Aorta (tissue), 5 donors: ENCODE measurements at places on chromosomes 6 and 20. TPM values are rescaled to one million over a fixed set of nuclear protein-coding genes. Genes with fewer than 3 reads are reported as not detected.

The ECT2L gene
- 0.30 TPM for total RNA-seq

The DEFB132 gene
- total RNA-seq, result not detected

DNA sequence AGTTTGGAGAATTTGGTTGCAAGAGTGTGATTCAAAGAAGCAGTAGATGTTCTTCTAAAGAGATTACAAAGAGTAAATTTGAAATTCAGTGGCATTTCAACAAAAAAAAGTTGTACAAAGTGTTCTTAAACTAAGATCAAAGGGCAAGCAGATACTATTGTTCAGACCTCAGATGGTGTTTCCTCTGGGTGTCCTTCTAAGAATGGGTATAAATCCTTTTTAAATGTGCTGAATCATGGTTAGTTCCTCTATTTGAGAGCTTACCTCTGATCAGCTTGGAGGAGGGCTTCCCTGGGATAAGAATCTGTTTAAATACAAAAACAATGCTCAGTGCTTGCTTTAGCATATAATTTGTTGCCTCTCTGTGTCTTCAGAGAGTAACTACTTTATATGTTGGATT lies 6.3 kb downstream of the BMP6 start:
- no peak overlapping the region for H3K27ac ChIP-seq
- no peaks in the 10 kb centered on the region for H3K36me3 ChIP-seq
- no peak for DNase-seq

GRCh38 chr6:157904999-157905398 lies 76.7 kb upstream of the SYNJ2 start:
- H3K27ac ChIP-seq, result no peak overlapping the region
- DNase-seq, result no peak
- H3K27me3 ChIP-seq, result no peaks in the 10 kb centered on the region
- no peaks in the 10 kb centered on the region for H3K4me1 ChIP-seq
- H3K4me3 ChIP-seq, result no peak overlapping the region

DNA sequence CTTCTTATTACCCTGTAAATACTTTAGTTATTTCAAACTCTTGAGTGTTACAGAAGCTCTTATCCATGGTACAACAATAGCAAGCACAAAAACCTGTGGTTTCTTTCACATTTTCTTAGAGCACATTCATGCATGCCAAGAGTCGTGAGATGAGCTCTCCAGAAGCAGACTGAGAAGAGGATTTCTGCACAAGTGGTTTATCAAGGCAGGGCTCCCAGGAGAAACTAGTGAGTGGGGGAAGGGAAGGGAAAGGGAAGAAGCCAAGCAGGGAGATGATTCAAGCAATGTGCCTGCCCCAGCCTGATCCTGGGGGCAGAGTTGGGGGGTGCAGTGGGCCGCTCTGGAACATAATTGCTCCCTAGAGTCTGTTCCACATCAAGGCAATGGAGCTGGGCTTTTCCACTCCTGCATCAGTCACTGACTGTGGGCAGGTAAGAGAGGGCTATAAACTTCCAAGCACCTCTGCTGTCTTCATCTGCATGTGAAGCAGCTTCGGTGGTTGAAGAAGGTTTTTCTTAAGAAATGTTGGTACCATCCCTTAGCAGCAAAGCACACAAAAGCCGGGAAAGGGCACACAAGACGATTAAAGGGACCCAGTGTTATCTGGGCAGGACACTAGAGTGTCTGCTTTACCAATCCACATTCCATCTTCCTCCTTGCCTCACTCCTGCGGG lies 152.1 kb downstream of the PLCB4 start:
- H3K4me3 ChIP-seq, result no peak overlapping the region
- no peak overlapping the region for H3K27ac ChIP-seq
- no peaks in the 10 kb centered on the region for H3K27me3 ChIP-seq
- DNase-seq, result no peak
- no peaks in the 10 kb centered on the region for H3K36me3 ChIP-seq

GRCh38 chr20:55800552-55801245 lies 204.6 kb downstream of the CBLN4 start:
- no peak for DNase-seq
- H3K27me3 ChIP-seq, result no peaks in the 10 kb centered on the region
- H3K4me3 ChIP-seq, result no peak overlapping the region
- no peaks in the 10 kb centered on the region for H3K36me3 ChIP-seq
- H3K27ac ChIP-seq, result no peak overlapping the region
- no peaks in the 10 kb centered on the region for H3K4me1 ChIP-seq

DNA sequence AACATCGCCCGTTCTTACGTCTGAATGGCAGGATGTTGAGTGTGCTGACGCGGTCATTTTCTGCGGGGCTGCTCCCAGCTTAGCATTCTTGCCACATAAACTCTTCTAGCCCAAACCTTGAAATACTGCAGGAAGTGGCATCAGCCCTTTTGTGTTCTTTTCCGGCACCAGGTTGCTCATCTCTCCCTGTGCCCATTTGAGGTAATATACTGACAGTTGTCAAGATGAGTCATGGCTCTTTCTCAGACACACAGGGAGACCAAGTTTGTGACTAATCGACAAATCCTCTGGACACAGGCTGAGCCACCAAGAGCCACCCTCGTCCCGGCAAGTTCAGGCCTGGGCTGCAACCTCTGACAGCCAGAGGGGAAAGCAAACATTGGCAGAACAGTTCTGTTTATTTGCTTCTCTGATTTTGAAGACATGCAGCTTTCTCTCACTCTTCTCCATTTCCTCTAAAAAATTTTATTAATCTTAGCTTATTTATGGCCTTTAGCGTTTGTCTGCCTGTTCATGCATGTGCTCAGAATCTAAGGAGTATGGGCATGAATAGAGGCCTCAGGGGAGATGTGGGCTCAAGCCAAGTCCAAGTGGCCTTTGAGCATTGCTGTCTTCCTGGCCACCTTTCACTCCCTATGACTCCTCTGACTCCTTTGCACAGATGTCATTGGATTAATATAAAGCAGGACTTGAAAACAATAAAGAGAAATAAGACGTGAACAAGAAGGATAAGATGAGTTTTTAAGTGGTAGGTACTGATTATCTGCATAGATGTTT lies 328.2 kb upstream of the JAG1 start:
- peak; percentile 78 for DNase-seq
- no peaks in the 10 kb centered on the region for H3K36me3 ChIP-seq
- H3K4me3 ChIP-seq, result no peak overlapping the region
